ENCODE measurements at places on chromosomes 2 and 18.

- DNase-seq, result no peak
Measured at GRCh38 chr2:157871415-157871814, 4.7 kb downstream of the ACVR1 start.

DNA sequence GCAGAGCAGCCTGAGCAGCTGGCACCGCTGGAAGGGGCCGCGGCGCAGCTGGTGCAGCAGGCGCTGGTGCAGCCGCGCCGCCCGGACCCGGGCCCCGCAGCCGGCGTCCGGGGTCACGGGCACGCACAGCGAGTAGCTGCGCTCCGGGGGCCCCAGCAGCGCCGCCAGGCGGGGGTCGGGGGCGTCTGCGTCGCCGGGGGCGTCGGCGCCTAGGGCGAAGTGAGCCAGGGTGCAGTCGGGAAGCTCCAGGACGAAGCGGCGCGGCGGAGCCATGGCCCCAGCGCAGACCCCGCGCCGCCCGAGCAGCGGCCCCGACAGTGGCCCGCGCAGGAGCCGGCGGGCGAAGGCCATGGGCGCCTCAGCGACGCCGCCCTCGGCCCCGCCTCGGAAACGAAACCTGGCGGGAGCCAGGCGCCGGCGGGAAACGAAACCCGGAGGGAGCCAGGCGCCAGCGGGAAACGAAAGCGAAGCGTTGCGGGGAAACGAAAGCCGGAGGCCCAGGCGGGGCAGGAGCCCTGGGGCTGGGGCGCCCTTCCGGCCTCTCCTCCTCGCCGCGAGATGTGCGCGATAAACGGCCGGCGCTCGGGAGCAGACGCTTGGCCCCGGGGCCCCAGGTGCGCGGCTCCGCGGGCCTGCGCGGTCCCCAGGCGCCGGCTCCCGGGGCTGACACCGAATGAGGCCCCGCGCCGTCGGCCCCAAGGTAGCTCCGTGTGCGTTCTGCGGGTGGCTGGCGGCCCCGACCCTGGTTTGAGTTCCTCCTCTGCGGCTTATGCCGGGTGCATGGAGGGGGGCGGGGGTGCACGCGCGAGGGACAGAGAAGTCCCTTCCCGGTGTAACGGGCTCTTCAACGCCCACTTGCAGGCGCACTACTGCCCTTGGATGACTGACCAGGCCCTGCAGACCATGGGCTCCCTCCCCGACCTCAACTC, at the start of gene CMPK2:
TSS of gene CMPK2 (minus strand) at position 562 of the 929 bp plus-strand sequence. CDS start at position 351, 211 bp downstream.
- peak; percentile 77 for DNase-seq

DNA sequence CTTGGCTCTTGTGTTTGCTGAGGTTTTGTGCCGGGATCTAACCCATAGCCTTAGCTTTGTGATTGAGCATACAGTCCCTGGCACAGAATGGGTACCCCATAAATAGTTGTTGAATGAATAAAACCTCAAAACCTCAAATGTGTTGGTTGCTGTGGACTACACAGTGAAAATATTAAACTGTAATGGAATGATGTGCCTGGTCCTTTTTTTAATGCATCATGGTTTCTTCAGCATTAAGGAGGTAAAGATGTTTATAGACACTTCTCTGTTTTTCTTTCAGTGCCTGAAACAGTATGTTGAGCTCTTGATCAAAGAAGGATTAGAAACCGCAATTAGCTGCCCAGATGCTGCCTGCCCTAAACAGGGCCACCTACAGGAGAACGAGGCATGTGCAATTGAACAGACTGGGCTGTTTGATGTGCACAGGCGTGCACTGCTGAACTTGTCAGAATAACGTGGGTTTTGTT, 97.0 kb downstream of the RNF144A start:
- peak; percentile 20 for DNase-seq

DNA sequence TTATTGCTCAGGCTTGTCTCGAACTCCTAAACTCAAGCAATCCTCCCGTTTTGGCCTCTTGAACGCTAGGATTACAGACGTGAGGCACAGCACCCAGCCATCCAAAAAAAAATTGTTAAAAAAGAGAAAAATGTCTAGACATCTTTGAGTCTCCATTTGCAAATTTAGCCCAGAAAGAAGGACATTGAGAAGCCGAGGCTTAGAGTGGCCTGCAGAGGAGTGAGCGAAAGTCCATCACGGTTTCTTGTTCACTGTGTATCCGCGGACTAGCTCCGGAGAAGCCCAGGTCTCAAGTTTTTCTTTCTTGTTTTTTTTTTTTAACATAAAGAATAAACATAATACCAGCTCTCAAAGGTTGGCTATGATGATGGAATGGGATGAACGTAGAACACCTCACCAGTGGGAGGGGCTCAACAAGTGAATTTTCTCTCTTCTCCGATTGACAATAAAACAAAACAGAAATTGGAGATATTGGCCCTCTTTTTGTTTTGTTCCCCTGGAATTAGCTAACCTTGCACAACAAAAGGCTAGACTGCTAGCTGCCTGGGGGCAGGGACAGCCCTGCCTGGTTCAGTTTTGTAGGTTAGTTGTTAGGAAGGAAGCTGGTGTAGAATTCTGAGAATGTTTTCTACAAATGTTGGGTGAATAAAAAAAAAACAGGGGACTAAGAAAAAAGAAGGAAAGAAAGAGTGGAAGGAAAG, 163.4 kb downstream of the MYCN start:
- no peak for DNase-seq

- DNase-seq, result no peak
Measured at GRCh38 chr2:240216167-240216566, 75.7 kb upstream of the OTOS start.

GRCh38 chr2:166727095-166727494, 161.2 kb upstream of the XIRP2 start:
- DNase-seq, result no peak

DNA sequence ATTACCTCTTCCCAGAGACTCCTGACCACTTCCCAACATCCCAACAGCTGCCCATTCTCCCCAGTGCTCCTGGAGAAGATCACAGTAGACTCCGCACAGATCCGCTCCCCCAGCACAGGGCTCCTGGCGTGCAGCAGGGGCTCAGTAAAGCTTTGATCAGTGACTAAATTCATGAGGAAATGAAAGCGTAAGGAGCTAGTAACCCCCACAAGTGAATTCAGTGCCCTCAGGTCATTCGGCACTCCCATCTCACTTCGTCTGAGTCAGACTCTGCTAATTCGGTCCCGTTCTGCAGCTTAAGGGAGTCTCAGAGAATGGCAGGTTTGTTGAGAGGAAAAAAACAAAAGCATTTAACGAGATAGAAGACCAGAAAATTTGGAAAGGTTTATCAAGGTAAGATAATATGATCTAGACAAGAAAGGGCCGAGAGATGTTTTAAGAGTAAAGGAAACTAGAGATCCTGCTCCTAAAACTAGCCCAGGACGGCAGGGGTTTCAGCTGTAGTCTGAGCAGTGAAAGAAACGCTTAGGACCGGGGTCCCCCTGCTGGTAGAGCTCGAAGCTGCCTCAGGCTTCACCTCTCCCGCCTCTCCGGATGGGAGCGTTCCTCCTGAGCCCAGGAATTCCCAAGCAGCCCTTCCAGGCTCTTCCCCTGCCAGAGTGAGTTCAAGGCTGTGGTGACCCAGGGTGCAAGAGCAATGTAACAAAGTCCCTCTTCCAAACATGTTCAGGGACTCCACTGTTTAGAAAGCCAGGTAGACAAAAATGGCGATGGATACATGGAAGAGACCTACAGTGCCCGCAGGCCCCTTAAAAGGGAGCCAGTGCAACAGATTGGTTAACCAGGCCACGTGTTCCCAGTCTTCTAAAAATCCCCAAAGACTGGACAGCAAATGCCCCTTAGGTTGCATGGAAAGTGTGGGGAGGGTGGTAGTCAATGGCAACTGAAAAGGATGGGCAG, 127.3 kb downstream of the DNER start:
- peak; percentile 16 for DNase-seq

GRCh38 chr2:142294225-142294624, 163.4 kb upstream of the LRP1B start:
- no peak for DNase-seq

GRCh38 chr2:152473151-152473857, 138.3 kb downstream of the FMNL2 start:
- no peak for DNase-seq

GRCh38 chr2:136016836-136017235, 31.4 kb upstream of the DARS1 start:
- no peak for DNase-seq

Measured in stimulated activated CD4-positive, alpha-beta T cell treated with anti-CD3 and anti-CD28 coated beads, Interleukin-4, amount 100 ng/mL, for 24 hours (primary cell).